ENCODE measurements at places on chromosomes 3 and 15.

- no peak overlapping the region for H3K27ac ChIP-seq
- no peaks in the 10 kb centered on the region for H3K4me1 ChIP-seq
- DNase-seq = no peak
- peaks cover 21% of the 10 kb centered on the region for H3K36me3 ChIP-seq
Measured at GRCh38 chr3:119481079-119481478, 12.3 kb downstream of the POGLUT1 start.

- peak; percentile 55 for DNase-seq
- H3K4me1 ChIP-seq = peaks cover 13% of the 10 kb centered on the region
- H3K27ac ChIP-seq = peak within 1 kb of the TSS; percentile 64
- peak within 1 kb of the TSS; percentile 64 for H3K4me3 ChIP-seq
Measured at GRCh38 chr3:46406788-46407611, at the start of the genes CCR5AS and CCRL2. Gene CCR5AS, minus strand, starts transcription at chr3:46407066. Gene CCRL2, plus strand, starts transcription at chr3:46407259. Its CDS starts 821 bp downstream, at chr3:46408080.

DNA sequence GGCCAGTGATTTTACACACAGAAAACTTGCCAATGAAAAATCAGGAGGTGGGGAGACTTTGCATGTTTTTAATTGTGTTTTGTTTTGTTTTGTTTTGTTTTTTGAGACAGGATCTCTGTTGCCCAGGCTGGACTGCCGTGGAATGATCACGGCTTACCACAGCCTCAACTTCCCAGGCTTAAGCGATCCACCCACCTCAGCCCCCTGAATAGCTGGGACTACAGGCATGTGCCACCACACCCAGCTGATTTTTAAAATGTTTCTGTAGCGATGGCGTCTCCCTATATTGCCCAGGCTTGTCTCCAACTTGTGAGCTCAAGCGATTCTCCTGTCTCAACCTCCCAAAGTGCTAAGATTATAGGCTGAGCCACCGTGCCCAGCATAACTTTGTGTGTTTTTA lies 46.0 kb downstream of the MEIS2 start:
- H3K4me3 ChIP-seq = no peak overlapping the region
- no peak for DNase-seq
- H3K36me3 ChIP-seq = no peaks in the 10 kb centered on the region
- H3K4me1 ChIP-seq = no peaks in the 10 kb centered on the region
- no peak overlapping the region for H3K27ac ChIP-seq

DNA sequence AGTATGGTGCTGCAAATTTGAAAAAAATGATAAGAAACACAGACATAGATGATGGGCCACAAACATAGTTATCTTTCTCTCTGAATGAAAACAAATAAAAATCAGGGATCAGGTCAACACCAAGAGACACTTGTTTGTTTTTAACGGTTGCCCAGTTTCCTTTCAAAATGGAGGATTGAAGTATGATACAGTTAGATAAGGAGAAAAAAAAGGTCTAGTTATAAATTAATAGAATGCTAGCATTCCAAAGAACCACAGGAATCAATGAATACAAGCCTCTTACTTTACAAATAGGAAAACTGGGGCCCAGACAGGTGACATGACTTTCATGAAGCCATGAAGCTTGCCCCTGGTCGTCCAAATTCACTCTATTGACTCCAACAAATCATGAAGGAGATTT lies 305.1 kb downstream of the ZNF621 start:
- H3K4me1 ChIP-seq = no peaks in the 10 kb centered on the region
- no peak overlapping the region for H3K27ac ChIP-seq
- no peaks in the 10 kb centered on the region for H3K36me3 ChIP-seq
- DNase-seq = no peak
- H3K27me3 ChIP-seq = peaks cover 2% of the 10 kb centered on the region
- H3K4me3 ChIP-seq = no peak overlapping the region

- no peak overlapping the region for H3K27ac ChIP-seq
- no peak overlapping the region for H3K4me3 ChIP-seq
- H3K27me3 ChIP-seq = no peaks in the 10 kb centered on the region
- H3K36me3 ChIP-seq = no peaks in the 10 kb centered on the region
- DNase-seq = no peak
- no peaks in the 10 kb centered on the region for H3K4me1 ChIP-seq
Measured at GRCh38 chr3:53794597-53794996, 51.6 kb downstream of the CHDH start.

GRCh38 chr15:46872981-46873330 lies 844.3 kb upstream of the SEMA6D start:
- no peaks in the 10 kb centered on the region for H3K27me3 ChIP-seq
- H3K27ac ChIP-seq = no peak overlapping the region
- DNase-seq = no peak
- H3K36me3 ChIP-seq = no peaks in the 10 kb centered on the region
- no peak overlapping the region for H3K4me3 ChIP-seq

- H3K36me3 ChIP-seq = no peaks in the 10 kb centered on the region
- no peak overlapping the region for H3K4me3 ChIP-seq
- no peak for DNase-seq
- no peaks in the 10 kb centered on the region for H3K27me3 ChIP-seq
- no peak overlapping the region for H3K27ac ChIP-seq
- no peaks in the 10 kb centered on the region for H3K4me1 ChIP-seq
Measured at GRCh38 chr3:62712746-62713145, 162.5 kb downstream of the CADPS start.

GRCh38 chr3:14234251-14235002 lies 55.8 kb downstream of the LSM3 start:
- no peak overlapping the region for H3K4me3 ChIP-seq
- peaks cover 7% of the 10 kb centered on the region for H3K4me1 ChIP-seq
- H3K27ac ChIP-seq = no peak overlapping the region
- peaks cover 34% of the 10 kb centered on the region for H3K27me3 ChIP-seq

DNA sequence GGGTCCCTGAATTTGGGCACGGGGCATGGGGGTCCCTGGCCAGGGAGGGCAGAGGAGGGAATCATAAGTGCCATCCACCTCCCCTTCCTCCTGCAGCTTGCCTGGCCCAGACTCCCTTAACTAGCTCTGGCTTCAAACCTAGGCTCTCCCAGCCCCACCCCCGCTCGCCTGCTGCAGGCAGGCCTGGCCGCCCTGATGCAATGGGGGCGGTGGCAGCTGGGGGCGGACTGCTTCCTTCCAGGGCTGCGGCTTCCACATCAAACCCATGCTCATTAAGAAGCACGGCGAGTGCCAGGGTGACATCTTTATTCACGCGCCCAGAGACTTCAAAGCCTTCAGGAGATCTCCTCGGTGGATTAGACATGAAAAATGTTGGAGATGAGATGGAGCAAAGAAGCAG lies 123.1 kb downstream of the TPRA1 start:
- DNase-seq = no peak
- no peak overlapping the region for H3K4me3 ChIP-seq
- H3K4me1 ChIP-seq = no peaks in the 10 kb centered on the region
- peaks cover 17% of the 10 kb centered on the region for H3K27me3 ChIP-seq

DNA sequence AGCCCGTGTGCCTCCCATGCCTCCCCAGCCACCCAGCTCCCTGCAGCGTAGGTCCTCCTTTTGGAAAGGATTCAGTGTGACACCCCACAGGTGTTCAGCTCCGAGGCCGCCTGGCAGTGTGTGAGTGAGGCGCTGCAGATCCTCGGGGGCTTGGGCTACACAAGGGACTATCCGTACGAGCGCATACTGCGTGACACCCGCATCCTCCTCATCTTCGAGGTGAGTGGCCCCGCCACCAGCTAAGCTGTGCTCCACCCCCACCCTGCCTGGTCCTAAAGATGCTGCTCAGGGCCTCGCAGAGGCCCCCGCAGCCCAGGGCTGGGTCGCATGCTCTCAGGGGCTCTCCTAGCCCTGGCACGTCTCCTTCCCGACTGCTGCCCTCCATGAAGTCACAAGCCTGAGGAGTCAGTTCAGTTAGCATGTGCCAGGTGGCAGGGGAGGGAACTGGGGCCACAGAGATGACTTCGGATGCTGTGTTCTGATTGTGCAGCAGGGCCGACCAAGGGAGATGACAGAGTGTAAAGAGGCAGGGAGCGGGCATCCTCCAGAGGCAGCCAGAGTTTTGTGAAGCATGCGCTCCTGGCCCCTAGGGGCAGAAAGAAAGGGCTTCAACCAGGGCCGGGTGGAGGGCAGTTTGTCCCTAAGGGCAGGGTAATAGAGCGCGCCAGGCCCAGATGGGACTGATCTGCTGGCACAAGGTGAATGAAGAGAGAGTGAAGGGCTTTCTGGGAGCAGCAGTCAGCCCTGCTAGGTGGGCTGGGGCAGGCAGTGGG lies 26.8 kb downstream of the ACAD9 start:
- H3K4me3 ChIP-seq = no peak overlapping the region
- no peaks in the 10 kb centered on the region for H3K27me3 ChIP-seq
- H3K4me1 ChIP-seq = no peaks in the 10 kb centered on the region
- peaks cover 41% of the 10 kb centered on the region for H3K36me3 ChIP-seq
- H3K27ac ChIP-seq = no peak overlapping the region

DNA sequence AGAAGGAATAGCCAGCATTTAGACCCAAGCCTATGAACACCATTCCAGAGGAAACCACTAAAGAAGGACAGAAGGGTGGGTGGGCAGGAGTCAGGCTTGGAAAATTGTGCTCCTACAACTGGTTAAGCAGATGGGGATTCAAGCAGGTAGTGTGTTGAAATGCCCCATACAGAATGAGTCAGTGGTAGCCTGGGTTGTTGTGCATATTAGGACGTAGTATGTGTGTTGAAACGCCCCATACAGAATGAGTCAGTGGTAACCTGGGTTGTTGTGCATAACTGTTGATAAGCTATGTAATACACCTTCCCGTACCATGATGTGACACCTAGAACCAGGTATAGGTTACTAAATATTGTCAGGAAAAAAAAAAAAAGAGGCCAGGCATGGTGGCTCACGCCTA lies 34.0 kb downstream of the MINDY4B start:
- H3K27ac ChIP-seq = no peak overlapping the region
- peaks cover 13% of the 10 kb centered on the region for H3K27me3 ChIP-seq
- no peak overlapping the region for H3K4me3 ChIP-seq
- DNase-seq = no peak

DNA sequence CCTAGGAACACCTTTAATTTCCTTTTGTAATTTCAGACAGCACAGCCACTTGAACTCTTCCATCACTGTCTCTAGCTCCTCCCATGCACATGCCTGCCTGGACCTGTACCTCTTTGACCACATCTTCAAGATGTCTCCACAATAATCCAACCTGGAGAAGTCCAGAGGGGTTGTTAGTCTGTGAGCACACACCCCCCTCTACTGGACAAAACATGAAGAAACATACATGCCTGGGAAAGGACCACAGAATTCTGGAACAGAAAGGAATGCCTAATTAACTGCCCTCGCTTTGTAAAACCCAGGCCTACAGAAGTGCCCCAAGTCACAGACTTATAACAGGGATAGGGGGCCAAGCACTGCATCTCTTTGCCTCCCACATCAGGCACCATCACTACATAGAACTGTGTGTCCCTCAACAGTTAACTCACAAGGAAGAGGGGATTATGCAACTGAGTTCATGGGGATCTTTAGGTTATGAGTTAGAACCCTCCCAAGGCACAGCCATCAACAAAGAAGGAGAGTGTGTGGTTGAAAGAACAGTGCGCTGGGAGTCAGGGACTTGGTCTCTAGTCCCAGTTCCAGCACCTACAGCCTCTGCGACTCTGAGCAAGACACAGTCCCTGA lies 61.7 kb downstream of the FMN1 start:
- no peaks in the 10 kb centered on the region for H3K4me1 ChIP-seq
- no peaks in the 10 kb centered on the region for H3K36me3 ChIP-seq

DNA sequence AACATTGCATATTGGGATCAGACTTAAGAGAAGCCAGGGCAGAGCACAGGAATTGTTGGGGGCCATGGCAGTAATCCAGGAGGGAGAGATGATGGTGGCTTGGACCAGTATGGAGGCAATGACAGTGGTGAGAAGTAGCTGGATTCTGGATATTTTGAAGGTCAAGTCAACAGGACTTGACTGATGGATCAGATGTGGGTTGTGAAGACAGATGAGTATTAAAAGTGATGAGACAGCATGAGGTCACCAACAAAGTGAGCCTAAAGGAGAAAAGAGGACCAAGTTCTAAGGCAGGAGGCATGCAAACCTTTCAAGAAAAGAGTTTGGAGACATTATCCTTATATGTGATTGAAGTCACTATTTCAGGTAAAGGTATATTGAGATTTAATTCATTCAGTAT lies 56.6 kb upstream of the TIPARP start:
- no peak for DNase-seq
- no peaks in the 10 kb centered on the region for H3K36me3 ChIP-seq
- no peak overlapping the region for H3K27ac ChIP-seq

DNA sequence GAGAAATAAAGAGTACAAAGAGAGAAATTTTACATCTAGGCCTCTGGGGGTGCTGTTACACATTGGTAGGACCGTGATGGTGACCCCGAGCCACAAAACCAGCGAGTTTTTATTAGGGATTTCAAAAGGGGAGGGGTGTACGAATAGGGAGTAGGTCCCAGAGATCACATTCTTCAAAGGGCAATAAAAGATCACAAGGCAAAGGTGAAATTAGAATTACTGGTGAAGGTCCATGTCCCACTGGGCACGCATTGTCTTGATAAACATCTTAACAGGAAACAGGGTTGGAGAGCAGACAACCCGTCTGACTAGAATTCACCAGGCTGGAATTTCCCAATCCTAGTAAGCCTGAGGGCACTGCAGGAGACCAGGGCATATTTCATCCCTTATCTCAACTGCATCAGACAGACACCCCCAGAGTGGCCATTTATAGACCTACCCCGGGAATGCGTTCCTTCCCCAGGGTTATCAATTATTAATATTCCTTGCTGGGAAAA lies 4.3 kb downstream of the IRAK2 start:
- DNase-seq = no peak
- peaks cover 14% of the 10 kb centered on the region for H3K36me3 ChIP-seq
- no peak overlapping the region for H3K27ac ChIP-seq
- no peaks in the 10 kb centered on the region for H3K27me3 ChIP-seq
- H3K4me1 ChIP-seq = peaks cover 29% of the 10 kb centered on the region

DNA sequence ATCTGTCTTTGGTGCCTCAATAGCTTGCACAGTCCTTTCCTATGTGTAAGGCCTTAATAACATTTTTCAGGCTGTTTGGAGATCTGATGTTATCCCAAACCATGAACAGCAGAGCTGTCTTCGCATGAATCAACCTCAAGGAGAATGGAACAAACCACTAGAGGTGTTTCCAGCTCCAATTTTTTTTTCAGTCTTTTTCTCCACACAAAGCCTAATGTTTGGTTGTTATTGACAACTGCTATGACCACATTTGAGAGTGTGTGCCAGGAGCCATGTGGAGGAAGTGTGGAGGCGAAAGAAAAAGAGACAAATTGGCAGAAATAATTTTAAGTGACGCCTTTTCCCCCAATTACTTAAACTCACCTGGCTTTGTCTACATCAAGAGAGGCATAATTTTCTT lies 38.7 kb downstream of the RTP4 start:
- no peak for DNase-seq
- H3K27me3 ChIP-seq = peaks cover 14% of the 10 kb centered on the region
- H3K27ac ChIP-seq = no peak overlapping the region

DNA sequence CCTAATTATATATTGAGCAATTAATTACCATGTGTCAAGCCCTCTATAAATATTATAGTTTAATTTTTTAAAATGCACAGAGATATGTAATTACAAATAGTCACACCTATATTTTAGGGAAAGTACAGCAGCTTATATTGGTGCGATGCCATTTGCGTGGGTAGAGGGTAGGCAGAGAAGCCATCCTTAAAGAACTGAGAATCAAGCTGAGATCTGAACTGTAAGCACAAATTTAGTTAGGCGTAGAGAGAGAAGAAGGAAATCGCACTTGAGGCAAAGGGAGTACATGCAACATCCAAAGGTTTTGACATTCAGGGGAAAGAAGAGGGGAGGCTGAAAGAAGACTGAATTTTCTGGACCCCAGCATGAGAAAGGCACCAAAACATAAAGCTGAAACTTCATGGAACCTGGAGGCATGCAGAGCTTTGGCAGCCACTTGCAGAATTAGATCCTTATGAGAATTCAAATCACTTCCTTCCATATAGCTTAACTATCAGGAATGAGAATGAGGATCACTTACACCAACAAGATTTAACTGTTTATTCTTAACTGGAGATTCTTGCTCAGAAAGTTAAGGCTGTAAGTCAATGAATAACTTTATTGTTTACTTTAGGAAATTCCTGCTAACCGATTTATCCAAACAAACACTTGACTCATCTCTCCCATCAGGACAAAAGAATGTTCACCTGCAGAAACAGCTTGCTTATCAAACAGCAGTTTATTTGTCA lies 114.3 kb downstream of the TGFBR2 start:
- H3K4me1 ChIP-seq = no peaks in the 10 kb centered on the region
- H3K36me3 ChIP-seq = no peaks in the 10 kb centered on the region
- H3K4me3 ChIP-seq = no peak overlapping the region
